ENCODE measurements at places on chromosomes 12 and 14.

DNA sequence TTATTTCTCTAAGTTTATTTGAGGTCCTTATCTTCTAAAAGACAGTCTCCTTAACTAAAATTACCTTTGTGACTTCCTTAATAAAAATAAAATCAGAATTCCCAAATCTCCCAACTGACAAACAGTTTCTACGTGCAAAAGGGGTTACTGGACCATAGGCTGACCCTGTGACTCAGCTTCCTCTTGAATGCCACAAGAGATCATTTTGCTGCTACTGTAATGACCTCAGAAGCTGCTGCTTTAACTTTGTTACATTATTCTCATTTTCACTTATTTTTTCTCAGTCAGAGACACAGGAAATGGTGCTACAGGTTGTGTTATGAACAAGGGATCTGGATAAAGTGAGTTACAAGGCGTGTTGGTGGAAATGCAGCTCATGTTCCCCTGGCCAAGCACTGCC, 132.2 kb upstream of the TMTC2 start:
- no peak for DNase-seq

DNA sequence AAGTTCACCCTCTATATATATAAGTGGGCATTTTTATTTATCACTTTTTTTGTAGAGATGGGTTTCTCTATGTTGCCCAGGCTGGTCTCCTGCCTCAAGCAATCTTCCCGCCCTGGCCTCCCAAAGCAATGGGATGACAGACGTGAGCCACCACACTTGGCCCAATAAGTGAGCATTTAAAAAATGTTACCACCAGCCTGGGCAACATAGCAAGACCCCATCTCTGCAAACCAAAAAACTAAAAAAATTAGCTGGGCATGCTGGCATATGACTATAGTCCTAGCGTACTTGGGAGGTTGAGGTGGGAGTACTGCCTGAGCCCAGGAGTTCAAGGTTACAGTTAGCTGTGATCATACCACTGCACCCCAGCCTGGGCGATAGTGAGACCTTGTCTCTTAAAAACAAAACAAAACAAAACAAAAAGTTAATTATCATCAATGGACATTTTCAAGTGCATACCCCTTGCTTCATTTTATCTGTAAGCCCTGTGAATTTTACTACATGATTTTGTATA, 23.7 kb downstream of the UBE2N start:
- no peak for DNase-seq

DNA sequence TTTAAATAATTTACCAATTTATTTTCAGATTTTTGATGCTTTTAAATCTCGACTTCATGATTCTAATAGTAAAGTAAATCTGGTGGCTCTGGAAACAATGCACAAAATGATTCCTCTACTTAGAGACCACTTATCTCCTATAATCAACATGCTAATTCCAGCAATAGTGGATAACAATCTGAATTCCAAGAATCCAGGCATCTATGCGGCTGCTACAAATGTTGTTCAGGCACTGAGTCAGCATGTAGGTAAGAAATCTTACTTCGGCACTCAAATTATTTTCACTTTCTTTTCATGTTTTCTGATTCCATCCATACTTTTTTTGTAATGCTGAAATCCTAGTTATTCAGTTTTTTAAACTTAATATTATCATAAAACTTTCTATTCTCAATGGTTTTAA, 15.5 kb upstream of the PRPF39 start:
- DNase-seq, result no peak

DNA sequence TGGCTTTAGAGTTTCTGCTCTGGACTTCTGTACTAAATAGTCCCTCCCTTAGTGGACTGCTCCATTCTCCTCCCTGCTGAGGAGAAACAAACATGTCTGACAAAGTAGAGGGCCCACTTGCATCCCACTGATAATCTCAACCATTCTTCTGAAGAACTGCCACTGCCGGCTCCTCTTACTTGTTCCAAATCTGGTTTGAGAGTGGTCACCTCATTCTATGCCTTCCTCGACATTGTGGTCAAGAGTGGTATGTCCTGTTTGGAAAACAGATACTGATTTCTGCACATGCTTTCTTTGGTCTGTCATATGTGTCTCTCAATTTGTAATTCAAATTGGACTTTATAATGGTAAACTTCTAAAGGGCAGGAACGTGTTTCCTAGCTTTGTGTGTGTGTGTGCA, 36.3 kb upstream of the PLEKHA5 start:
- DNase-seq, result no peak

DNA sequence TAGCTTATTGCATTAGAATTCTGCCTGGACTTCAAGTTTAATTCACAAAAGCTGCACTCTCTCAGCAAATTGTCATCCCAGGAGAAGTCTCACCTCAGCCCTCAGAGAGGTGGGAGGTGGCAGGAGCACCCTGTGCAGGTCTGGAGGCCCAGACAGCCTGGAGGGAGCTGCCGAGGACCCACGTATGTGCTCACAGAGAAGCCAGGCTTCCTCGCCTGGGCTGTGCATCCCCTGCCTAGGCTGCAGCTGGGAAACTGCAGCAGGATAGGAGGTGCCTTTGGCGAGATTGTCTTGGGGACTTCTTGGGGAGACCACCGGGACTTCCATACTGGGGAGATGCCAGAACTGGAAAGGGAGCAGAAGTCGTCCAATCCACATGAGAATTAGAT, 8.8 kb downstream of the CPNE6 start:
- DNase-seq, result no peak

DNA sequence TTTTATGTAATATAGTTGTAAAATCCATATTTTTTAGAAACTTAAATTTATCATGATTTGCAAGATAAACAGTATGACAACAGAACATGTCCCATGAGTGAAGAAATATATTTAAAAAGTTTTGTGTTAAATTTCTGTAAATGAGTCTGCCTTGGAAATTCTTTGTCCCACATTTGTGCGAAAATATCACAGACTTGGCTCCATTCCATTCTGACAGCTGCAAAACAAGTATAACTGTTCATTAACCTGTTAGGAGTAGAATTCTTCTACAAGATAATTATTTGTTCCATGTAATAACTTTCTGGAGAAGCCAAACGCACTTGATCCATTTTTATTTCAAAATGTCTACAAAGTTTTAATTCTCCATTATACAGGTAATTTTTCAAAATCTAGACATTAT, 37.9 kb downstream of the MDM1 start:
- DNase-seq, result peak; percentile 29

DNA sequence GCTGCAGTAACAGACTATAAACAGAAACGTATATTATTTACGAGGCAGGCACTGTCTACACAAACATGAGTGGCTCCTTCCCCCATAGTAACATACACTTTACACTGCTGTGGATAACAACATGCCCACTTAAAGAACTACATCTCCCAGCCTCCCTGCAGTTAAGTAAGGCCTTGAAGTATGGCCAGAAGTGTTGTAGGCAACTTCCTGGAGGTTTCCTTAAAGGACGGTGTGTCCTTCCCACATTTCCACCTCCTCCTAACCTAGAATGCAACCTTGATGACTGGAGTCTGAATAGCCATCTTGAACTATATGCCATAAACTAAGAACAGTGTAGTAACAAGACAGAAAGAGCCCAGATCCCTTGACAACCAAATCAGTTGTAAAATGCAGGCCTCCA, 20.3 kb downstream of the MED13L start:
- peak; percentile 40 for DNase-seq

DNA sequence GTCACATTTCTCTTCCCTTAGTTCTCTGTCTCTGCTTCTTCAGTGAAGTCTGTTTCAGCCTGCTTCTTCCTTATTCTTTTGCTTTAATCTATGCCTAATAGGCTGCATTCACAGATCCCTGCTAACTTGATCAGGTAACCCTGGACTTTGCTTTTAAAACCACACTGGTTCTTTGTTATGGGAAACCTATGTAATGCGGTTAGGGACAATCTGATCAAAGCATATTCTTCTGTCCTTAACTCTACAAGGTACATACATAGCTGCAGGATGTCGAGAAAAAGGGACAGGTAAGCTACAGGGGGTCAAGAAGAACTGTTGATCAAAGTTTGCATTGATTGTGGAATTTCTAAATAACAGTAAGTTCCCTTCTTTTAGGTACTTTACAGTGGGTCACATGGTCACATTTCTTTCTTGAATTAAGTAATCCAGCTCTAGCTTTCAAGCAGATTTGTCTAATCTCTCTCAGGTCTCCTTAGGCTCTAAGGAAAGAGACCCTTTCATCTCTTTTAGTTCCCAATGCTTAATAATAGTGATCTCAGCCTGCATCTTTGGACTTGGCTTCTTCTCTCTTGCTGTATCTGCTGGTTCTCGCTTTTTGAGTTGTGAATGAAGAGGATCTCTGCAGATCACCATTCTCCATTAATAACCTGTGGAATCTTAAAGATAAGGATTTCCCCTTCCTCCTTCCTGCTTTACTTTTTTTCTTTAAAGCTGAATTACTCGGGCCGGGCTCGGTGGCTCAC, 3.8 kb downstream of the COPZ1 start:
- no peak for DNase-seq

DNA sequence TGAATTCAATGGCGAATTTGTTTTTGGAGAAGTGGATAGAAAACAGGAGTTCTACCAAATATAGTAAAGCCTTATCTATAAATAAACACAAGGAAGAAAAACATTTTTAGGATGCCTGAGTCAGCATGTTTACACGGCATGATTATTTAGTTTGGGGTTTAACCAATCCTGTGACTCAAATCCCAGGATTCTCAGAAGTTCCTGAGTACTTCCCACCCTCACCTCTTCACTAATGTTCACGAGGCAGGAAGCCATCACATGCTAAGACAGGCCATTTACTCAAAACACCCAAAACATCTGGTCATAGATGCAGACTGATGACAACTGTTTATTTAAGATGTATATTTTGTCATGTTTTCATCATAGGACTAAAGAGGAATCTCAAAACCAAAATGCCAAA, 3.4 kb upstream of the GLRX5 start:
- no peak for DNase-seq

GRCh38 chr14:60111732-60112131, 20.0 kb downstream of the PCNX4 start:
- DNase-seq, result no peak

- no peak for DNase-seq
Measured at GRCh38 chr14:63401646-63402045, 82.9 kb upstream of the GPHB5 start.

Data from body of pancreas (tissue), 4 donors.